ENCODE measurements at places on chromosomes 11 and 22. TPM values are rescaled to one million over a fixed set of nuclear protein-coding genes. Genes with fewer than 3 reads are reported as not detected.

The MRGPRE gene
- total RNA-seq: 0.36 TPM

The BTG4 gene
- total RNA-seq: not detected

The OTOG gene
- not detected for total RNA-seq

The GPR83 gene
- 0.25 TPM for total RNA-seq

The ALDH3B1 gene
- total RNA-seq: 3.7 TPM

The ANKK1 gene
- not detected for total RNA-seq

The CTSW gene
- 0.49 TPM for total RNA-seq

The WBP2NL gene
- total RNA-seq: 0.22 TPM

The PKNOX2 gene
- 6.2 TPM for total RNA-seq

The IPO7 gene
- 150 TPM for total RNA-seq

The TYR gene
- total RNA-seq: not detected

The DRG1 gene
- total RNA-seq: 58.0 TPM

The TMEM25 gene
- 7.8 TPM for total RNA-seq

The SLC22A8 gene
- total RNA-seq: not detected

The OR5D14 gene
- total RNA-seq: not detected

The CREB3L1 gene
- 40.9 TPM for total RNA-seq

The OR6X1 gene
- total RNA-seq: not detected

The CECR2 gene
- total RNA-seq: 3.1 TPM

The MMP8 gene
- not detected for total RNA-seq

The PTPRJ gene
- 6.8 TPM for total RNA-seq

The OR51B6 gene
- total RNA-seq: not detected

The MS4A2 gene
- total RNA-seq: 0.41 TPM

The SMIM35 gene
- total RNA-seq: not detected

The NCAM1 gene
- total RNA-seq: 332 TPM

The ZNF215 gene
- total RNA-seq: 0.77 TPM

The KDM4E gene
- total RNA-seq: not detected

The IGSF9B gene
- 44.1 TPM for total RNA-seq

The GLYATL1 gene
- total RNA-seq: not detected

The RAB3IL1 gene
- 9.5 TPM for total RNA-seq

The GRIK4 gene
- total RNA-seq: 0.16 TPM

The MFRP gene
- total RNA-seq: not detected

The GAS2 gene
- 15.9 TPM for total RNA-seq

The PAX6 gene
- not detected for total RNA-seq

The ASCL2 gene
- not detected for total RNA-seq

The VEGFB gene
- 272 TPM for total RNA-seq

The APOA4 gene
- not detected for total RNA-seq

The CARD18 gene
- 0.63 TPM for total RNA-seq

The HORMAD2 gene
- total RNA-seq: not detected

The MS4A6A gene
- total RNA-seq: 42.1 TPM

The RIMBP3C gene
- total RNA-seq: 0.08 TPM

The LINC01488 gene
- total RNA-seq: 0.38 TPM

The SLC22A25 gene
- not detected for total RNA-seq

The TRIM21 gene
- total RNA-seq: 8.4 TPM

The C1QTNF4 gene
- total RNA-seq: 0.58 TPM

The CABP4 gene
- total RNA-seq: 1.4 TPM

The GALNT18 gene
- total RNA-seq: 24.4 TPM

The GTPBP1 gene
- 28.9 TPM for total RNA-seq

The CNIH2 gene
- total RNA-seq: not detected

The OR51B5 gene
- not detected for total RNA-seq

The AIFM3 gene
- total RNA-seq: 0.47 TPM

Data from left ventricle myocardium inferior (tissue), 1 donor.